Activated naive CD4-positive, alpha-beta T cell treated with anti-CD3 and anti-CD28 coated beads, Interleukin-2, amount 50 U/mL, for 72 hours (primary cell): ENCODE measurements at places on chromosomes 7 and 10. TPM values are rescaled to one million over a fixed set of nuclear protein-coding genes. Genes with fewer than 3 reads are reported as not detected.

- DNase-seq, result no peak
Measured at GRCh38 chr10:75984067-75984466, 552.6 kb downstream of the LRMDA start.

ADAMTS14 gene
- total RNA-seq, result 0.16 TPM

ZKSCAN5 gene
- 9.6 TPM for total RNA-seq

- DNase-seq, result no peak
Measured at GRCh38 chr10:89156161-89156835, 50.8 kb downstream of the CH25H start.

MDH2 gene
- total RNA-seq, result 212 TPM

CDNF gene
- total RNA-seq, result 1.0 TPM

CHST3 gene
- total RNA-seq, result 0.88 TPM

PWWP2B gene
- total RNA-seq, result 4.3 TPM

DNA sequence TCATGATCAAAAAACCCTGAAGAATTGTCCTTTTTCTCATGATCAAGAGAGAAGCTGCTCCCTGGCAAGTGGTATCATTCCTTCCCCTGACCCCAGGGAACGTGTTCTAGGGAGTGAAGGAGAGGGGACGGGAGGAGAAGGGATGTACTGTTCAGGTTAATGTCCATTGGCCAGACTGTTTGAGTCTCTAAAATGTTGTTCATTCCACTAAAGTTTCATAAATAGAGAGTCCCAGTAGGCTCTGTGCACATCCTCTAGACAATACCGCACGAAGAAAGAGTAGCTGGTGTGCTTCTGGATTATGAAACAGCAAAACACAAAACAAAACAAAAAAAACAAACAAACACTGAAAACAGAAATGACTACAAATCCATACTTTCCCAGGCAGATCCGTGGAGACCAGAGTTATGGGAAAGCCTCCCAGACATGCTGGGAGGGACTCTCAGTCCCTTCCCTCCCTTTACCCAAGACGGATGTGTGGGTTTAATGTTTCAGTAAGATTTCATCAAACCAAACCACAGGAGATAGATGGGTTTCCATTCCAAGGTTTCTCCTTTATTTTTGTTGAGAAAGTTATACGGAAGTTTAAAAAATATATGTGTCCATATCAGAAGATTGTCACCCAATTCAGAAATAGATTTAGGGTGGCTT lies 66.5 kb upstream of the TNS3 start:
- no peak for DNase-seq

DNA sequence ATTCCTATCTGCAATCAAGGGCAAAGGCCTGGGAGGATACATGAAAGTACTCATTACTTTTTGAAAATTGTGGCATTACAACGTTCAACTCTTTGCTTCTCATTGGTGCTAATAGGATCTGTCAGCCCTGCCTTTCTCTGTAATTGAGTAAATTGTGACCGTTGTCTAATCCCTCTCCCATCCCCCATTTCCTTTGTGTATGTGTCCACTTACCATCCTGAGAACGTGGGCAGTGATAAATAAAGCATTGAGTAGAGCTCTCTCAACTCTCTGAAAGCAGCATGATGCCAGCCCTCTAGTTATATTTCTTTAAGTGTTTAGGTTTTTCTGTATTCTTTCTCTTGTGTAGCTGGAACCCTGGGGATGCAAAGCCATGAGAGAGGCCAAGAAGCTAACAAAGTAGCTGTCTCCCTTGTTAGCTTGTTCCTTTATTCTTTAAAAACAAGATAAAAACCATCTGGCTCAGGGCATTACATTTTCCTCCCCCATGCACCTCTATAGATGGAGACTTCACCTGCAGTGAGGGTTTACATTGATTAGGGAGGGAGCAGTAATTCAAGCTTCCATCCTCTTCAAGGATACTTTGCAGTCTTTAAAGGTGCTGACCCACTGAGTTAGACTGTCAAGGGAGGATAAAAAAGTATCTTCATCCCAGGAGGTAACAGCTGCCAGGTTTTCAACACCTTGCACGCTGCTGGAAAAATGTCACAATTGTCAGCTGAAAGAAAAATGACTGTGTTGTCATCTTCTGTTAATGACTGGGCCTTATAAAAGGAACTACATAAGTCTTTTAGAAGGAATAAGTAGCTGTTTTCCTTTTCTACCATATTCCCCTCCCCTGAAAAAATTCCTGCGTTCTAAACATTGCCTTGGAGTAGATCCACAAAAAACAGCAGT lies 112.3 kb downstream of the BTRC start:
- DNase-seq, result no peak

DNA sequence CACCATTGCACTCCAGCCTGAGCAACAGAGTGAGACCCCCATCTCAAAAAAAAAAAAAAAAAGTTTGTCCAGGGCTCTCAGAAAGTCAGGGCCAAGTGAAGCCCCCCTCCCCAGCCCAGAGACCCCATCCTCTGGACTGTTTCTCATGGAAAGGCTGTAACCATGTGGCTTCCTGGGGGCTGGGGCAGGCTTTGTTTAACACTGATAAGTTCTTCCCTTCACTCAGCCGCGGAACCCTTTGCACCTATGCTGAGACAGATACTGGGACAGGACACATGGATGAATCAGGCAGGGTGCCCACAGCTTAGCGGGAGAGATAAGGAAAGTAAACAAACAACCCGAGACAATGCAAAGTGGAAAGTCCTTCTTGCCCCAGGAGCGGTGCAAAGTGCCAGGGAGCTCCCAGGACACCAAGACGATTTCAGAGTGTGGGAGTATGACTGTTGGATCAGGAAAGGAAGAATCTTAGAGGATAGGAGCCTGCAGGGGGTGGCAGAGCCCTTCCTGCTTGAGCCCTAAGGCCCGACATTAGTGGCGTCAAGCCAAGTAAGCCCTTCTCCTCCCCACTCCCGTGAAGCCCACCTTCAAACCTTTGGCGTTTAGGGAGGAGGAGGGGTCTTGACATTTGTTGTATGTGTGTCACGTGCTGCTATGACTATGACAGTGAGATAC lies 11.6 kb downstream of the MLXIPL start:
- no peak for DNase-seq

DNA sequence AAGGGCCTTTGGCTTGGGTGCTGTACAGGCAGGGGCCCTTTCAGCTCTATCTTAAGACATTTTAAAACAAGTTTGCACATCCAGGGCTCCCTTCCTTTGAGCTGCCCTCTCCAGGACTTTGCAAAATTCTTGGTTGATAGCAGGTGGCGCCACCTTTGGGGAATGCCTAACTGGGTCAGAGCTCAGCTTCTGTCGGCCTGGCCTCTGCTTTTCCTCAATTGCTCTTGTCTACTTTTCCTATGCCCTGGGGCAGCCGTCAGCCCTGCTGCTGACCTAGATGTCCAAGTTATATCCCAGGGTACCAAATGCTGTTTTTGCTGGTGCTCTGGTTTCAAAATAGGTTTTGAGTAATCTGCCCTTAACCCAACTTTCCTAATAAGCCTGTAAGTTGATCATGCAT lies 65.8 kb downstream of the APBB1IP start:
- DNase-seq, result no peak

GRCh38 chr7:140672382-140673062 lies at the start of gene ADCK2:
Gene ADCK2 (plus strand): TSS chr7:140672945. CDS start chr7:140673331, 386 bp downstream.
- peak; percentile 61 for DNase-seq

- no peak for DNase-seq
Measured at GRCh38 chr10:73998929-73999691, 1.2 kb downstream of the VCL start.

FAM131B gene
- total RNA-seq, result 0.77 TPM

PIP gene
- not detected for total RNA-seq

- DNase-seq, result no peak
Measured at GRCh38 chr7:27939893-27940292, 199.9 kb downstream of the TAX1BP1 start.
